Omental fat pad (tissue), 4 donors: ENCODE measurements at places on chromosomes 5 and 9.

DNA sequence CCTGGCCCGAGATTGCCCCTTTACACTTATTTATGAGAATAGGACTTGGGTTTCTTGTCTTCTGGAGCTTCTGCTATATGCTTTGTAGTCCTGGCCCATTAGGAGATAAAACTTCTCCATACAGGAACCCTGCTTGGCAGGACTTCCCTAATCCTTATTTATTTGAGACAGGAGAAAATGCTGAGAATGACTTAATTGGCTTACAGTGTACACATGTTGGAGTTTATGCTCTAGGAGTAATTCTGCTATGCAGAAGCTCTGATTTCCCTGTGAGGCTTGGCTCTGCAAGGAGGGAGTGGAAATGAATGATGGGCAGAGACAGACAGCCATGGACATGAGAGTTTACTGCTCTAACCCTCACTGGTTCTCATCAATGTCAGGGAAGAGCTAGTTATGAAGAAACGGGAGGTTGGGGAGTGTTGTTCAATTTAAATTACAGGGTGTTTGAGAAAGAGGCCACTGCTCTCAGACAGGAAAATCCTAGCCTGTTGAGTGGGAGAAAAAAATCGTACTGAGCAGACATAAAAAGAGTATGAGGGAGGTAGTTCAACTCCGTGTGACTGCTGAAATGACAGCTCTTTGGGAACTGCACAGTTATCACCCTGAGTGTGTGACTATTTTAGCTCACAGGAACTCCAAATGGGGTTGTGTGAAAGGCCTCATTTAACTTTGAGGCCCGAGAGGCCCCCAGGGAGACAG is 37.5 kb downstream of the ACTBL2 start:
- DNase-seq: no peak

- DNase-seq: no peak
Measured at GRCh38 chr5:79686799-79687198, 2.8 kb upstream of the CMYA5 start.

DNA sequence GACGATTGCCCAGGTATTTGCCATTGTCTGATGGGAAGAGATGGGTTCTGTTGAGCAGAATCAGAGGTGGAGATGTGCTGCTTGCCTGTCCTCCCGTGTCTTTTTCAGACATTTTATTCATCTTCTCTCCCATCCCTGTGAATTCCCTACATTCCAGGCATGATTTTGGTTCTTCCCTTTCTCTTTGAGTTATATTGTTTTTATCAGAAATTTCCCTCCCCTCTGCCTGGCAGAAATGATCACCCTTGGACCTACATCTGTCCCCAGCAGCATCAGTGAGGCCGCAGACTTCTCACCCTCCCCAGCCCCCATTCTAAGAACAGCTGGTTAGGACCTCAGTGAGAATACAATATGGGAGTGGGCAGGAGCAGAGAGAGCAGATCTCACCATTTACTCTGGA is 640.2 kb downstream of the CCDC171 start:
- DNase-seq: no peak

- DNase-seq: no peak
Measured at GRCh38 chr9:89850631-89851325, 246.0 kb downstream of the GADD45G start.

DNA sequence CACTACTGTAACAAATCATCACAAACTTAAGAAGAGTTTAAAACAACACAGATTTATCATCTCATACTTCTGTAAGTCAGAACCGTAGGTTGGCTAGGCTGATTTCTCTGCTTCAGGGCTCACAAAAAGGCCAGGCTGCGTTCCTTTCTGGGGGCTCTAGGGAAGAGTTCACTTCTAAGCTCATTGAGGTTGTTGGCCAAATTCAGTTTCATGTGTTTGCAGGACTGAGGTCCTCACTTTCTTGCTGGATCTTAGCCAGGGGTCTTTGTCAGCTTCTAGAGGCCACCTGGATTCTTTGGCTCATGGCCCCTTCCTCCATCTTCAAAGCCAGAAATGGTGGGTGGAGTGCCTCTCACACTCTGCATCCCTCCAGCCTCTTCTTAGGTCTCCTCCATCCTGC is 76.0 kb downstream of the ACTBL2 start:
- DNase-seq: no peak
